ENCODE measurements at places on chromosomes 4 and X.

- DNase-seq: no peak
These were observed 8.9 kb downstream of the TCEANC start for GRCh38 chrX:13661735-13662288.

DNA sequence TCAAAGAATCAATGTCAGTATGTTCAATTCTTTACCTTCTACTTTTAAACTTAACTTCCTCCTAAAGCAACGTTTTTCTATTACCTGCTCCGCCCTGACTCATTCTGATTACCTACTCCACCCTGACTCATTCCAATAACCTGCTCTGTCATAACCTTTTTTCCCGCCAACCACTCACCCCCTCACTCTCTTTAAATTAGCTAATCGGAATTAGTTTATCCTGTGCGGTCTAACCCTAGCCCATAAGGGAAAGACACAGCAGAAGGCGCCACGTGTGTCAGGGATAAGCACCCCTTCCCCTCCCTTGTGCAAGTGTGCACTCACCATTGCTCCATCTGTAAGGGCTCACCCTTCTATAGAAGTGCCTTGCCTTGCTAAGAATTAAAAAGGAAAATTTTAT lies 64.4 kb downstream of the EIF4E start:
- DNase-seq: no peak

DNA sequence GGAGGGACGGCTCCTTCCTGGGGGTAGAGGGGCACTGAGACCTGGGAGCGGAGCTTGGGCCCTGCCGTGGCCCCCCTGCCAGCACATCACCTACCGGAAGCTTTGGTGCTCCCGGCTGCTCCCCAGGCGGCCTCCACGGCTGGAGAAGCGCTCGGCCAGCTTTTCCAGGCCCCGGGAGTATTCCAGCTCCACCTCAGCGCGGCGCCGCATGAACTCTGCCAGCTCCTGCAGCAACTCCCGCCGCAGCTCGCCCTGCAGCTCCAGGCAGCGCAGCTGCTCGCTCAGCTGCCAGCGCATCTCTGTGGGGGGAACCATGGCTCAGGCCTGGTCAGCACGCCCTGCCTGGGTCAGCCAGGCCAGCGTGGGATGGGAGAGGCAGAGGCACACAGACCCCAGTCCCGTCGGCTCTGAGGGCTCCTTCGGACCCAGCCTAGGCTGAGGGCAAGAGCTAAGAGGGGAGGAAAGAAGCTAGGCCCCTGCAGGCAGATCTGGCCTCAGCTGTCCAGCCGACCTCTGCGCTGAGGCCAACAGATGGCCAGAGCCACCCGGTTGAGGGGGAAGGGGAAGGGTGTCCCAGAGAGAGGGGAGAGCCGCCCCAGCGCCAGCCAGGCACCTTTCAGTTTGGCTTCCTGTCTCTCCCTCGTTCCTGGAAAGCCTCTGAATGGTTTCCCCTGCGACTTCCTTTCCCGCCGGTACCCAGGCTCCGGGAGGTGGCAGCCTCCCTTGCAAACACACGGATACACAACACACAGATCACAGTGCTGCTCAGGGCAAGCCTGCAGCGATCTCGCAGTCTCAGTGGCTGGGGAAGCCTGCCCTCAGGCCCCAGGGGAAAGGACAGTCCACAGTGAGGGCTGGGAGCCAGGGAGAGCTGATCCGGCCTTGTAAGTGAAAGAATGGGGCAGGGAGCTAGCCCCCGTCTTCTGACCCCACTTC lies 4.3 kb downstream of the ARHGAP4 start:
- DNase-seq: no peak

GRCh38 chrX:96696462-96696861 lies 11.8 kb downstream of the DIAPH2 start:
- DNase-seq: no peak

- DNase-seq: no peak
These were observed 59.6 kb downstream of the FAM193A start for GRCh38 chr4:2595952-2596552.

DNA sequence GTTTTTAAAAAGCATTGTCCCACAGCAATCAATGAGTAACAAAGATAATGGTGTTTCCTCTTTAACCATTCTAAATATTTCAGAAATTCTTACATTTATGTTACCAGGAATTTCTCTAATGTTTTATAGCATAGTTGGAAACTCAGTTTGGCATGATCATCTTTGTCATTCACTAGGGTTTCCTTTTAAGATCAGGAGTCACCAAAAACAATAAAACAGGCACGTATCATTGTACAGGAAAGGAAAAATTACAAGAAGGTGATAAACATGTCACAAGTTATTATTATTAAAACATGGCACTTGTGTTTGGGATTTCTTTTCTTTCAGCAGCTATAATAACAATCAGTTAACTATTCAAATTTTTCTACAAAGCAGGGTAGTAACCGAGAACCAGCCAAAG lies 84.0 kb downstream of the SLC10A7 start:
- DNase-seq: no peak
